Calu3 (cell line): ENCODE measurements at places on chromosomes 2 and 18. TPM values are rescaled to one million over a fixed set of nuclear protein-coding genes. Genes with fewer than 3 reads are reported as not detected.

- no peak overlapping the region for H3K4me3 ChIP-seq
- no peak for DNase-seq
- H3K36me3 ChIP-seq: no peaks in the 10 kb centered on the region
- H3K27ac ChIP-seq: no peak overlapping the region
Observed at GRCh38 chr2:217793566-217794132, 209.1 kb downstream of the TNS1 start.

RASGRP3 gene
- total RNA-seq: 4.6 and 10.4 TPM in 2 replicates

DNA sequence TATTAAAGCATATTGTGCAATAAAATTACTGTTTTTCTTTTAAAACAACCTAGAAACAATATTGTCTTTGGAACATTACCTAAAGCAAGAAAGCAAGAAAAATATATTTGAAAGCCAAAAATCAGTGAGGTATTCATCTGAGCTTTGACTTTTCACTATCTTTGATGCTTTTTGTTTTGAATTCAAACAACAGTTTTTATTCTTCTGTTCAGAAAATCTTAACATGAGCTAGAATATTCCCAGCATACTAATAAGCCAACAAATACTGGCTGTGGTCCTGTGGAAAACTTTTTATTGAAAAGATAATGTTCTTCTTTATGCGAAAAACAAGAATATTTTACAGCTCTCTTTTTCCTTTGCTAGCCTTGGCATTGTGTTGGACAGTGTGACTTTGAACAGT is 19.8 kb downstream of the FAM171B start:
- H3K4me3 ChIP-seq: no peak overlapping the region
- H3K27me3 ChIP-seq: no peaks in the 10 kb centered on the region
- H3K27ac ChIP-seq: no peak overlapping the region
- no peaks in the 10 kb centered on the region for H3K36me3 ChIP-seq

DNA sequence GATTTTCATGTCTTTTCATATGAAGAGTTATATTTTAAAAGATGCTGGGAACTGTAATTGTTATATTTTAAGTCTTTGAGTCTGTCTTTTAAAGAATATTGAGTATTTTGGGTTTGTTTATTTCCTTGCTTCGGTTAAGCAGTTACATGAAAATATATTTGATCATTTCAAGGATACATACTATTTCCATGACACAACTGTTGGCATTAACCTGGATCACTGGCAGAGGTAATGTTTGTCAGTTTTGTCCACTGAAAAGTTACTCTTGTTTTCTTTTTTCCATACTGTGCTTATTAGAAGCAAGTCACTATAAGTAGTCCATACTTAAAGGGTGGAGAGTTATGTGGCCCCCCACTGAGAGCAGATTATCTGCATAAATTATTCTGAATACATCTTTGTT is 1142.0 kb upstream of the TMEFF2 start:
- no peak overlapping the region for H3K4me3 ChIP-seq
- no peak overlapping the region for H3K27ac ChIP-seq
- H3K27me3 ChIP-seq: no peaks in the 10 kb centered on the region
- H3K36me3 ChIP-seq: no peaks in the 10 kb centered on the region
- DNase-seq: no peak

- H3K27ac ChIP-seq: no peak overlapping the region
- H3K36me3 ChIP-seq: no peaks in the 10 kb centered on the region
- H3K27me3 ChIP-seq: no peaks in the 10 kb centered on the region
- H3K4me1 ChIP-seq: no peaks in the 10 kb centered on the region
Observed at GRCh38 chr2:205959521-205959920, 126.5 kb downstream of the INO80D start.

COL4A4 gene
- total RNA-seq: 17.2 and 19.4 TPM in 2 replicates

DNA sequence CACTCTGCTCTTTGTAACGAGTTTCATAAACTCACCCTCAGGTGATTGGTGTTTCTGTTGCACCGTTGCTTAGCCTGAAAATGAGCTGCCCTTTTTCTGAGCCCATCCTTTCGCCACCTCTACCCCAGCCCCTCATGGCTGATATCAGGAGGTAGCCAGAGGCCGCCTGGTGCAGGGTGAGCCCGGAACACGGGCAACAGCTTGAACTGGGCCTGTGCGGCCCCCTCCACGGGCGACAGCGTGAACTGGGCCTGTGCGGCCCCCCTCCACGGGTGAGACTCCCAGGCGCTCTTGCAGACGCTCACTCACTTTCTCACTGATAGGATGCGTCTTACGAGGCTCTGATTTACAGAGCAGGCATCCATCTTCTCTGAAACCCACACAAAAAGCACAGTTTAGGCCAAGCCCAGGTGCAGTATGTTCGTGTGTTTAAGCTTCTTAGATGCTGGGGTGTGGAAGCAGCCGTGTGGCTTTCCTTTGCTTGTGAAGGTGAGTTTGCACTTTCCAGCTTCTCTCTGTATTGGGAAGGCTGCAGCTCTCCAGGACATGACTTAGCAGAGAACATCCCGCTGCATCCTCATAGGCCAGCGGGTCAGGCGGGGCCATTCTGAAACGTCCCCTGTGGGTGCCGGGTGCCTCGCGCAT is 83.5 kb downstream of the NFATC1 start:
- no peaks in the 10 kb centered on the region for H3K36me3 ChIP-seq
- H3K4me1 ChIP-seq: no peaks in the 10 kb centered on the region
- no peak for DNase-seq

DNA sequence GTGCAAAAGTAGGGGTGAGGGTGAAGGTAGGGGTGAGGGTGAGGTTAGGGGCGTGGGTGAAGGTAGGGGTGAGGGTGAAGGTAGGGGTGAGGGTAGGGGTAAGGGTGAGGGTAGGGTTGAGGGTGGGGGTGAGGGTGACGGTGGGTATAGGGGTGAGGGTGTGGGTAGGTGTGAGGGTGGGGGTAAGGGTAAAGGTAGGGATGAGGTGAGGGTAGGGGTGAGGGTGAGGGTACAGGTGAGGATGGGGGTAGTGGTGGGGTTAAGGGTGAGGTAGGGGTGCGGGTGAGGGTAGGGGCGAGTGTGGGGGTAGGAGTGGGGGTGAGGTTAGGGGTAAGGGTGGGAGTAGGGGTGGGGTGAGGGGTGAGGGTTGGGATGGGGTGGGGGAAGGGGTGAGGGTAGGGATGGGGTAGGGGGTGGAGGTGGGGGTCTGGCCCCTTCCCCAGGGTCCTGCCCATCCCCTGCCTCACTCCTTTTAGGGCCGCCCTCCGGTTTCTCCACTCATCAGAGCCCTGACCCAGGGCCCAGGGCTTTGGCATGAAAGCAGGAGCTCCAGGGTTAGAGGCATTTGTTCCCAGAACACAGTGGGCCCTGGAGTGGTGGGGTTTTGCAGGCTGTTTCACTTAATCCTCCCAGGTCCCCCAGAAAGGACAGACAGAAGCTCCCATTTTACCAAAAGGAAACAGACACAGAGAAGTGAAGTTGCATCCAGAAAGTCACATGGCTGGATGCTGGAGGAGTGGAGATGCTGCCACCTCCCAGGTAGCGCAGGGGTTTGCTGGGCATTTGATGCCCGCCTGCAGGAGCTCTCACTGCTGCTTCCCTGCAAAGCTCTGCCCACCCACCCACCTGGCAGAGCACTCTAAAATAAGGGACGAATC is 26.9 kb downstream of the SNORC start:
- H3K27ac ChIP-seq: no peak overlapping the region
- DNase-seq: no peak
- no peaks in the 10 kb centered on the region for H3K4me1 ChIP-seq

GRCh38 chr2:169963786-169964185 is 136.5 kb downstream of the UBR3 start:
- no peaks in the 10 kb centered on the region for H3K4me1 ChIP-seq
- no peak overlapping the region for H3K27ac ChIP-seq
- no peaks in the 10 kb centered on the region for H3K27me3 ChIP-seq
- no peak overlapping the region for H3K4me3 ChIP-seq
- DNase-seq: no peak

GRCh38 chr2:223019987-223020717 is 31.8 kb upstream of the KCNE4 start:
- no peak overlapping the region for H3K27ac ChIP-seq
- H3K36me3 ChIP-seq: no peaks in the 10 kb centered on the region
- no peaks in the 10 kb centered on the region for H3K4me1 ChIP-seq
- DNase-seq: no peak
- no peak overlapping the region for H3K4me3 ChIP-seq

DNA sequence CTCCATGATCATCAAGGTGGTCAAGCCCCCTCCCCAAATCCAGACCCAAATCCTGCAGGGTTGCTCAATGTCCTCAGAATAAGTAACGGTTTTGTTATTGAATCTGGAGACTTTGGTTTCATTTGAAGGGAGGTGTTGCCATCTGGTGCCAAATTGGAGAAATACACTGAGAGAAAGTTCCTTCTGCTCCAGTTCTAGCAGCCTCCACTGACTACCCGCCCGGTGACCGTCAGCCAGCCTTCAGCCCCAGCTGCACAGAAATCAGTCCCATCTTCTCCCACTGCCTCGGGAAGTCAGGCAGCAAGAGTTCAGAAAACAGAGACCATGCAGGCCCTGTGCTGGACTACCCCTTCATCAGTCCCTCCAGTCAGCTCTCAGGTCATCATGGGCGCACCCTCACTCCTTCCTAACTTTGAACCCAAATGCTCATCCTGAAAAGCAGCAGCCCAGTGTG is 38.7 kb downstream of the PKDCC start:
- H3K4me1 ChIP-seq: peaks cover 9% of the 10 kb centered on the region
- peak; percentile 60 for DNase-seq
- no peaks in the 10 kb centered on the region for H3K27me3 ChIP-seq
- H3K36me3 ChIP-seq: no peaks in the 10 kb centered on the region
- H3K27ac ChIP-seq: no peak overlapping the region
- no peak overlapping the region for H3K4me3 ChIP-seq

GRCh38 chr18:42106784-42107183 is 151.8 kb downstream of the PIK3C3 start:
- H3K4me1 ChIP-seq: peaks cover 5% of the 10 kb centered on the region
- no peaks in the 10 kb centered on the region for H3K36me3 ChIP-seq
- no peak overlapping the region for H3K4me3 ChIP-seq

DNA sequence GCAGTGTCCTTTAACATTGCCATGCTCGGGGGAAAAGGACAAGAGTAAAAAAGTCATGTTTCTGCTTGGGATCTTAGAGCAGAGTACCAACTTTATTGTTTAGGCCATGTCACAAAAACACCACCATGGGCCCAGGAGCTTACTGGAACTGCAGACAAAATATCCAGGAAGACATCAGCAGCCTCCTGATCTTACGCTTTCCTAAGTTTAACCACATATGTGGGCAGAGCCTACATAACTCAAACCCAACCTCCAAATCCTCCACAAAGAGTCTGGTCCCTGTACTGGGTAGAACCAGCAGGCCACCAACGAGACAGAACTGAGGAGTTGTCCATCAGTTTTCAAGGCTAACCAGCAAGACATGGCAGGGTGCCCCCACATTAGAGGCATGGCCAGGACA is 10.3 kb downstream of the GALNT14 start:
- no peak overlapping the region for H3K4me3 ChIP-seq
- no peak for DNase-seq
- H3K27ac ChIP-seq: no peak overlapping the region
- H3K36me3 ChIP-seq: peaks cover 4% of the 10 kb centered on the region
- no peaks in the 10 kb centered on the region for H3K27me3 ChIP-seq
- H3K4me1 ChIP-seq: peaks cover 69% of the 10 kb centered on the region

ADAM23 gene
- 6.1 and 6.8 TPM in 2 replicates for total RNA-seq

GRCh38 chr2:105809097-105809473 is 64.4 kb downstream of the NCK2 start:
- DNase-seq: no peak
- no peaks in the 10 kb centered on the region for H3K27me3 ChIP-seq
- no peak overlapping the region for H3K4me3 ChIP-seq
- peaks cover 7% of the 10 kb centered on the region for H3K36me3 ChIP-seq
- H3K4me1 ChIP-seq: peaks cover 18% of the 10 kb centered on the region

- peak; percentile 8 for DNase-seq
- peaks cover 27% of the 10 kb centered on the region for H3K36me3 ChIP-seq
- no peak overlapping the region for H3K27ac ChIP-seq
- H3K27me3 ChIP-seq: peaks cover 22% of the 10 kb centered on the region
- H3K4me1 ChIP-seq: peaks cover 31% of the 10 kb centered on the region
Observed at GRCh38 chr18:26656431-26656943, 108.1 kb upstream of the KCTD1 start.

GRCh38 chr2:101294861-101295260 is 13.6 kb downstream of the RNF149 start:
- H3K36me3 ChIP-seq: peaks cover 23% of the 10 kb centered on the region
- no peak overlapping the region for H3K27ac ChIP-seq

MARCHF4 gene
- total RNA-seq: 0.37 and 0.54 TPM in 2 replicates

DNA sequence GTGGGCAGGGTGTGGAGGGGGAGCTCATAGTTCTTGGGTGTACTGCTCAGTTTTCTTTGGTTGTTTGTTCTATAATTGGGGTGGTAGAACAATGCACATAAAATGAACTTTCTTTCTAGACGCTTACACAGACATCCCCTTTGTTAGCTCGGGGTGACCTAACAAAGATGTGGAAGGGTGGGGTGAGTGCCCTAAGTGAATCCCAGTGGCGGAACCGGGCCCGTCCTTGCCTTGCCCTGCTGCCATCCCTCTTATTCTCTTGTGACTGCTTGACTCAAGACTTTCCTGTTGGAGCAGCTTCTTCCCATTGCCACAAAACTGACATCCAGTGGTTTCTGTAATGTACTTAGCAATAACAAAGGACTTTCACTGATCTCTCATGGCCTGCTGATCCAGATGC is 268.1 kb downstream of the PTGR3 start:
- no peak for DNase-seq
- H3K36me3 ChIP-seq: no peaks in the 10 kb centered on the region
- no peaks in the 10 kb centered on the region for H3K27me3 ChIP-seq
- H3K27ac ChIP-seq: no peak overlapping the region

IL36B gene
- total RNA-seq: not detected in 2 replicates
